ENCODE measurements at places on chromosomes 5 and 9. TPM values are rescaled to one million over a fixed set of nuclear protein-coding genes. Genes with fewer than 3 reads are reported as not detected.

Gene TTC39B
- total RNA-seq, result 1.2 TPM

Gene SPINK6
- 0.75 TPM for total RNA-seq

Gene IFNB1
- not detected for total RNA-seq

Gene TRMO
- total RNA-seq, result 10.8 TPM

Gene OLFM1
- total RNA-seq, result 9.6 TPM

Gene NCS1
- total RNA-seq, result 33.0 TPM

Gene NDOR1
- total RNA-seq, result 17.4 TPM
